Stomach (tissue), 19 donors: ENCODE measurements at places on chromosomes 1 and 21. TPM values are rescaled to one million over a fixed set of nuclear protein-coding genes. Genes with fewer than 3 reads are reported as not detected.
A peak's percentile ranks its signal among the peaks of the same experiment; 100 is the strongest.

DNA sequence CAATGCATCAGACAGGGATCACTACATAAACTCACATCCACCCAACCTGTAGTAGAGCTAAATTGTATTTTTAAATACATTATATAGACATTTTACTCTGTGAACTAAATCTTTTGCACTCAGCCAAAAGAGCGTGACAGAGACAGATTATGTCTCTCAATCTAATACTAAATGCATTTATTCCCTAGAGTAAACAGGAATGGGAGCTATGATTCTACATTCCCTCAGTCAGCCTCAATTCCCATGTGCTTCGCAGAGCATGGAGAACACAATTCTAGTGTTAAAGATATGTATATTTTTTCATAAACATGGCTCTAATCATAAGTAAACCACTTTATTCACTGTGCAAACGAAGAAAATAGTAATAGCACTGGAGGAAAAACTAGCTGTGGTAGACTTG lies 16.5 kb downstream of the PIGK start:
- no peak overlapping the region for H3K4me3 ChIP-seq
- no peak overlapping the region for H3K27ac ChIP-seq
- DNase-seq: no peak
- no peaks in the 10 kb centered on the region for H3K4me1 ChIP-seq
- peaks cover 13% of the 10 kb centered on the region for H3K36me3 ChIP-seq

DNA sequence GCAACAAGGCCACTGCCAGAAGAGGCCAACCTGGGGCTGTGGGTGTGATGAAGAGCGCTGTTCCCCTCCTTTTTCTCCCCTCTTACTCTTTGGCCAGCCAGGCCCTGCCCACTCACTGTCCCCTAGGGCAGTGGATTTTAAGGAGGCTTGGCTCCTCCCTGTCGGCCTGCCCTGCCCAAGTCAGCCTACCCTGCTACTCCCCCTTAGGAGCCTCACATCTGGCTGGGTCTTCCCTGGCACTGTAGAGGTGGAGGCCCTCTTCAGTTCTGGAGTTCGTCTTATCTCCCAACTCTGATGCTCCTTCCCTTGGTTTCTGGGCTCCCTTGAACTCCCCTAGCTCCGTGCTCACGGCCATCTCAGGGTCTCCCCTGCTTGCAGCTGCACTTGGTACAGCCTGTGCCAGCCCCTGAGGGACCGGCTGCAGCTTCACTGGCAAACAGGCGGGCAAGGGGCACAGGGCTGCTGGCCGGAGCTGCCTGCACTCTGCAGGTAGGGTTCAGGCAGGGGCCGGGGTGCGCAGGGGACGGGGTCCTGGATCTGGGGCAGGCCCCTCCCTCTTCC lies 4.0 kb downstream of the AMPD2 start:
- peaks cover 37% of the 10 kb centered on the region for H3K4me1 ChIP-seq
- peaks cover 30% of the 10 kb centered on the region for H3K36me3 ChIP-seq
- no peaks in the 10 kb centered on the region for H3K27me3 ChIP-seq

- peaks cover 9% of the 10 kb centered on the region for H3K4me1 ChIP-seq
- no peak within 1 kb of the TSS for H3K27ac ChIP-seq
- no peak within 1 kb of the TSS for H3K4me3 ChIP-seq
- peaks cover 6% of the 10 kb centered on the region for H3K27me3 ChIP-seq
These were observed at the start of gene CORT for GRCh38 chr1:10449751-10450150. Gene CORT (plus strand): TSS chr1:10450031. CDS start chr1:10450224, 193 bp downstream.

GRCh38 chr1:70779571-70779970 lies 268.0 kb downstream of the PTGER3 start:
- H3K27ac ChIP-seq: no peak overlapping the region
- H3K4me1 ChIP-seq: no peaks in the 10 kb centered on the region
- H3K27me3 ChIP-seq: no peaks in the 10 kb centered on the region
- no peaks in the 10 kb centered on the region for H3K36me3 ChIP-seq
- no peak for DNase-seq

GRCh38 chr21:27795418-27795817 lies 828.5 kb upstream of the ADAMTS5 start:
- no peaks in the 10 kb centered on the region for H3K36me3 ChIP-seq
- no peaks in the 10 kb centered on the region for H3K27me3 ChIP-seq
- peak; percentile 64 for DNase-seq
- H3K4me1 ChIP-seq: no peaks in the 10 kb centered on the region
- H3K4me3 ChIP-seq: no peak overlapping the region

DNA sequence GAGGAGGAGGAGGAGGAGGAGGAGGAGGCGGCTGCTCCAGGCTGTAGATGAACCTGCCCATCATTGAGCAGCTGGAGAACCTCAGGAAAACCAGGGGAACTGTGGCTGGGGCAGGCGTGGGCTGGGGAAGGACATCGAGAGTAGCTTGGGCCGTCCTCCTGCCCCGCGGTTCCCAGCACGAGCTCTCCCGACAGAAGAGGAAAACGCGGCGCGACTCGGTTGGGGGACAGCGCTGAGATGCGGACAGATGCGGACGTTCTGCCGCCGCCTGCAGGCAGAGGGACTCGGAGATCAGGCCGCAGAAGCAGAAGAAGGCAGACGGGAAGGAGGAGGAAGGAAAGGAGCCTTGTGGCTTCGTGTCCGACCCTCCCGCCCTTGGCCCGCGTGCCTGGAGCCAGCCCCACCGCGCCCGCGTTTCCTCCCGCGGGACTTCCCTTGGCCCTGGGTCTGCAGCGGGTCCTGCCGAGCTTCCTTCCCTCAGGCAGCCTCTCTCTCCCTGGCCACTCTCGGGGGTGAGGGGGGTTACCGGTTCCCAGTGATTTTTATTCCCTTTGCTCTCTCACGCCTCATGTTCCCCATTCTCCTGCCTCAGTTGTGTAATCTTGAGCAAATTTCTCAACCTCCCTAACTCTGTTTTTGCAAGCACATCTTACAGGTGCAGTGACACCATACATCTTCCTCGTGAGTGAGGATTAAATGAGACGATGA lies 1.7 kb upstream of the TNFRSF9 start:
- no peaks in the 10 kb centered on the region for H3K36me3 ChIP-seq
- H3K4me3 ChIP-seq: peak overlapping the region; percentile 32
- peak; percentile 48 for DNase-seq
- peaks cover 16% of the 10 kb centered on the region for H3K4me1 ChIP-seq

DNA sequence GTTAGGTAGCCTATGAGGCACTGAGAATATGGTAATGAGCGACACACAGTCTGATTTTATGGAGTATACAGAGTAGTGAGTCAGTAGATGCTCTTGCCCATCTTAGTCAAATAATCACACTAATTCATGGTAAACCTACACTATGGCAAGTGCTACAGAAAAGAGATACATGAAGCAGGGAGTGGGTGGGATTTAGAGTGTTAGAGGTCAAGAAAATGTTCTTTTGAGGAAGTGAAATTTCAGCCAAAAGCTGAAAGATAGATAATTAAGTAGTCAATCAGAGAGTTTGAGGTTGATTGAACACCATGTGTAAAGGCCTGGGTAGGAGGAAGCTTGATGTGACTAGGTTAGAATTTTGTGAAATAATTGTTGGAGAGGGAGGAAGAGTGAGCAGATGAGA lies 14.7 kb downstream of the MDM4 start:
- H3K36me3 ChIP-seq: peaks cover 63% of the 10 kb centered on the region
- H3K27me3 ChIP-seq: no peaks in the 10 kb centered on the region
- H3K4me1 ChIP-seq: peaks cover 6% of the 10 kb centered on the region
- no peak overlapping the region for H3K27ac ChIP-seq

DNA sequence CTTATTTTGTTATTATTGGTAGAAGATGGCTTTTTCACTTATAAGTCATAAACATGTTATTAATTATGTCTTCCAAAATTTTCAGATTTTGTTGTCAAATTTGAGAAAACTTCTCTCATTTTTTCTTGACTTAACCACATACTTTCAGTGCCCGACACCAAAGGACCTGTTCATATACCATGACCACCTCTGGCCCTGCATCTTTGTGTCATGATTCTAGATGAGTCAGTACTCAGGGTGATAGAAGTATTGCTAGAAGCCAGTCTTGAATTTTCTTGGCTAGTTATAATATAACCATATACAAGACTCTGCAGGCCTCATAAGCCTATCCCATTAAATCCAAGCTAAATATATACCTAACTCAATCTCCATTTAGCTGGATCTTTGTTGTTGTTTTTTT lies 35.4 kb upstream of the DPH5 start:
- H3K4me1 ChIP-seq: no peaks in the 10 kb centered on the region
- no peak for DNase-seq
- no peak overlapping the region for H3K4me3 ChIP-seq
- H3K36me3 ChIP-seq: no peaks in the 10 kb centered on the region
- no peak overlapping the region for H3K27ac ChIP-seq

DNA sequence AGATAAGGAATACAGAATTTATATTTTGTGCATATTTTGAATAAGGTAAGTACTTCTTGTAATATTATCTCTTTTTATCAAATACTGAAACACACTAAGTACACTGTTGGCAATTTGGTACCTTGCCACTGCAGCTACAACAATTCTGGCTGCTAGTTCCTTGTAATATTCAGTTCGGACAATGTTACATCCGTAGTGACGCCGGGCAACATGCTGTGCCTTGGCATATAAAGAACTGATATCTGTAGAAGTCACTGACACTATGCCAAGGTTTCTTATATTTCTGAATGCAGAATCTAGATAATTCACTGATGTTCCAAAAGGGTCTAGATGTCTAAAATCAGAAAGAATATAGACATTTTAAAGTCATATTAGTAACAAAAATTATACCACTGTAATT lies 17.5 kb downstream of the TRMT1L start:
- no peak overlapping the region for H3K27ac ChIP-seq
- no peak for DNase-seq
- H3K27me3 ChIP-seq: no peaks in the 10 kb centered on the region
- H3K36me3 ChIP-seq: peaks cover 69% of the 10 kb centered on the region
- no peaks in the 10 kb centered on the region for H3K4me1 ChIP-seq

- H3K27me3 ChIP-seq: no peaks in the 10 kb centered on the region
- no peak for DNase-seq
- H3K4me3 ChIP-seq: no peak overlapping the region
These were observed 9.3 kb upstream of the HES5 start for GRCh38 chr1:2539312-2539907.

DNA sequence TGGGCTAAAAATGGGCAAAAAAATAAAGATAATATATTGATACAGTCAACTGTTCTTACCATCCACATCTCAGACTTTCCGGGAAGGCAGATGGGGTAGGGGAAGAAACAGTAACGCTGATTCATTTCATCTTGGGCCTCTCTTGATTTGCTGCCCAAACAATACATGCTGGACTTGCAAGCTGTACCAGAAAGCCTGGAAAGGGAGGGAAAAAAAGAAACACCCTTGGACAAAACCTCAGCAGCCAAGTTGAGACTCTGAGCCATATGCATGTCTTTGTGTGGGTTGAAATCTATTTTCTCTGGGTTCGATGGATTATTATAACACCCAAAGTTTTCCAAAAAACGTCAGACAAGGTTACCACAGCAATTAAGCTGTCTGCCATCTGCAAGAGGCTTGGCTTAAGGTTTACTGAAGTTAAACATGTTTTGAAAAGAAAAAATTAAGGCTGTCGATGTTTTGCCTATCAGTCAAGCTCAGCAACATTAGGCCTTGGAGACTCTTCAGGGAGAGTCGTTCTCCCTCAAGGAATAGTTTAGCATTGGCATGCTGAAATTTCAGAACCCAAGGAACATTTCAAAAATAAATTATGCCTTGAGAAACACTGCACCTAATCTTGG lies 71.2 kb downstream of the PSMG1 start:
- H3K4me3 ChIP-seq: no peak overlapping the region
- no peaks in the 10 kb centered on the region for H3K27me3 ChIP-seq
- no peak for DNase-seq
- peak overlapping the region; percentile 40 for H3K27ac ChIP-seq

GRCh38 chr1:208204779-208205178 lies 39.4 kb downstream of the PLXNA2 start:
- peak overlapping the region; percentile 43 for H3K27ac ChIP-seq
- H3K4me3 ChIP-seq: no peak overlapping the region
- DNase-seq: no peak
- H3K36me3 ChIP-seq: peaks cover 26% of the 10 kb centered on the region
- no peaks in the 10 kb centered on the region for H3K27me3 ChIP-seq

GRCh38 chr1:228429007-228429406 lies 12.3 kb upstream of the TRIM17 start:
- H3K4me3 ChIP-seq: no peak overlapping the region
- H3K36me3 ChIP-seq: no peaks in the 10 kb centered on the region
- peaks cover 66% of the 10 kb centered on the region for H3K27me3 ChIP-seq

DNA sequence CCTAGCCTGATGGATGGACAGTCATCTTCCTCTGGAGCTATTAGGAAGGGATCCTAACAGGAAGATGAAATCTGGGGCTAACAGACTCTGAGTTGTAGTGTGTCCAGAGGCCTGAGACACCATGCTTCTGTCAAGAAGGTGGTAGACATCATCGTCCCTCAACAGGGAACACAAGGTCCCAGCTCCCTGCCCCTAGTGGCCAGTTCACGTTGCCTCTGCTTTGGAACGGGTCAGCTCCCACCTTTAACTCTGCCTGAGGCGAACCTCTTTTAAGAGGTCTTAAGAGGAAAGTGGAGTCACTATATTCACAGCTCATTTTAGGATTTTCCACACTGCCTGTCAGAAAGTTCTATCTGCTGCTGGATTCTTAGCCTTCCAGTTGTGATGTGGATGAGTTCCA lies 28.3 kb downstream of the LRRC71 start:
- H3K36me3 ChIP-seq: peaks cover 100% of the 10 kb centered on the region
- no peak overlapping the region for H3K4me3 ChIP-seq
- H3K4me1 ChIP-seq: no peaks in the 10 kb centered on the region
- no peak for DNase-seq

- H3K4me3 ChIP-seq: no peak overlapping the region
- no peaks in the 10 kb centered on the region for H3K36me3 ChIP-seq
- H3K27ac ChIP-seq: no peak overlapping the region
- no peak for DNase-seq
- H3K27me3 ChIP-seq: no peaks in the 10 kb centered on the region
These were observed 536.9 kb downstream of the ADGRL2 start for GRCh38 chr1:82337635-82338034.

- H3K4me3 ChIP-seq: no peak overlapping the region
- H3K27me3 ChIP-seq: no peaks in the 10 kb centered on the region
- no peak for DNase-seq
- no peak overlapping the region for H3K27ac ChIP-seq
- no peaks in the 10 kb centered on the region for H3K4me1 ChIP-seq
These were observed 28.5 kb upstream of the FAM163A start for GRCh38 chr1:179714623-179715022.

- H3K27me3 ChIP-seq: peaks cover 12% of the 10 kb centered on the region
- DNase-seq: no peak
- H3K27ac ChIP-seq: no peak overlapping the region
- no peaks in the 10 kb centered on the region for H3K4me1 ChIP-seq
- H3K36me3 ChIP-seq: no peaks in the 10 kb centered on the region
These were observed 139.8 kb downstream of the PGBD5 start for GRCh38 chr1:230286166-230286889.

GRCh38 chr1:37479255-37480124 lies 5.1 kb downstream of the ZC3H12A start:
- H3K27me3 ChIP-seq: no peaks in the 10 kb centered on the region
- H3K4me1 ChIP-seq: peaks cover 74% of the 10 kb centered on the region
- H3K4me3 ChIP-seq: peak overlapping the region; percentile 85
- H3K36me3 ChIP-seq: peaks cover 68% of the 10 kb centered on the region

- no peaks in the 10 kb centered on the region for H3K27me3 ChIP-seq
- H3K36me3 ChIP-seq: no peaks in the 10 kb centered on the region
- peak overlapping the region; percentile 10 for H3K27ac ChIP-seq
- H3K4me3 ChIP-seq: no peak overlapping the region
These were observed 25.2 kb downstream of the MAGI3 start for GRCh38 chr1:113415310-113416070.

GRCh38 chr21:16407403-16408240 lies 677.8 kb downstream of the USP25 start:
- no peak for DNase-seq
- no peaks in the 10 kb centered on the region for H3K4me1 ChIP-seq
- H3K36me3 ChIP-seq: no peaks in the 10 kb centered on the region
- H3K27ac ChIP-seq: no peak overlapping the region
- no peak overlapping the region for H3K4me3 ChIP-seq

The MYOG gene
- not detected for total RNA-seq

The BATF3 gene
- not detected for total RNA-seq

The MYOM3 gene
- 1.7 TPM for total RNA-seq

The MNDA gene
- total RNA-seq: 4.8 TPM

The KRTAP7-1 gene
- total RNA-seq: not detected

The TMEM269 gene
- not detected for total RNA-seq

The GFI1 gene
- total RNA-seq: 1.3 TPM

The CKS1B gene
- 25.2 TPM for total RNA-seq
